ENCODE measurements at places on chromosomes 1 and 21.
A peak's percentile ranks its signal among the peaks of the same experiment; 100 is the strongest.

GRCh38 chr1:12436817-12437599 lies 181.0 kb downstream of the DHRS3 start:
- H3K36me3 ChIP-seq = no peaks in the 10 kb centered on the region
- peaks cover 18% of the 10 kb centered on the region for H3K4me1 ChIP-seq
- no peak overlapping the region for H3K4me3 ChIP-seq
- no peak overlapping the region for H3K27ac ChIP-seq

DNA sequence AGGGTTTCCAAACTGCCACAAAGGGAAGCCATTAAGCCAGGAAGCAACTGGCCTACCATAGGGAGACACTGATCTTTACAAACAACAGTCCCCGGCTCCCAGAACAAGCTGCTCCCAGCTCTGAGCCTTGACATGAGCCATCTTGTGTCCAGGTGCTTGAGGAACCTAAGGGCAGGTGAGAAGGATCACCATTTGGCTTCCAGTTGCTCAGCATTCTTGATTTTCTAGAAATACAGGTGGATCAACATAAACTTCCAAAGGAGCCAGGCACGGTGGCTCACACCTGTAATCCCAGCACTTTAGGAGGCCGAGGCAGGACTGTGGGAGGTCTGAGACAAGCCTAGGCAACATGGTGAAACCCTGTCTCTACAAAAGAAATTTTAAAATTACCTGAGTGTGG lies 21.6 kb downstream of the ZBTB17 start:
- no peak for DNase-seq
- H3K27me3 ChIP-seq = no peaks in the 10 kb centered on the region
- H3K4me1 ChIP-seq = peaks cover 10% of the 10 kb centered on the region
- no peaks in the 10 kb centered on the region for H3K36me3 ChIP-seq

DNA sequence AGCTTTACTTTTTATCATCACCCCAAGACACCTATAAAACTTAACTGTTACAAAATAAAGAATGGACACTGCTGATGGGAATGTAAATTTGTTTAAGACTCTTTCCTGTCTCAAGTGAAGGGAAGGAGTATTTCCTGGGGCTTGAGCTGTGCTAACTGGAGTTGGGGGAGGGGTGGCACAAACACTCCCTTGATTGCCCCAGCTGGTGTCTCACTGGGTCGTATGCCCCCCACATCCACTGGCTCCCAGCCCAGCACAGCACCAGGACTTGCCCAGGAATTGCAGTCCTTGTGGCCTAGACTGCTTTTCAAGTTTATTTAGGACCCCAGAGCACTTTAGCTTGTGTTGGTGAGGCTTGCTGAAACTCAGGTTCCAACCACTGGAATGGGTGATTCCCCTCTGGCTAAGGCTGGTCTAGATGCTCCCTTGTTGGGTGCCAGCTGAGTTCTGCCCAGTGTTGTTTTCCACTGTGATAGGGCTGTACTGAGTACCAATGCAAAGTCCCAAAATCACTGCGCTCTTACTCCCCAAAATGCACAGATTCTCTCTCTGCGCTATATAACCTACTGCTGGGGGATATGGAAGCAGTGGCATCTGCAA lies 49.1 kb upstream of the DR1 start:
- H3K4me3 ChIP-seq = no peak overlapping the region
- peaks cover 4% of the 10 kb centered on the region for H3K4me1 ChIP-seq
- peaks cover 4% of the 10 kb centered on the region for H3K36me3 ChIP-seq
- no peaks in the 10 kb centered on the region for H3K27me3 ChIP-seq

DNA sequence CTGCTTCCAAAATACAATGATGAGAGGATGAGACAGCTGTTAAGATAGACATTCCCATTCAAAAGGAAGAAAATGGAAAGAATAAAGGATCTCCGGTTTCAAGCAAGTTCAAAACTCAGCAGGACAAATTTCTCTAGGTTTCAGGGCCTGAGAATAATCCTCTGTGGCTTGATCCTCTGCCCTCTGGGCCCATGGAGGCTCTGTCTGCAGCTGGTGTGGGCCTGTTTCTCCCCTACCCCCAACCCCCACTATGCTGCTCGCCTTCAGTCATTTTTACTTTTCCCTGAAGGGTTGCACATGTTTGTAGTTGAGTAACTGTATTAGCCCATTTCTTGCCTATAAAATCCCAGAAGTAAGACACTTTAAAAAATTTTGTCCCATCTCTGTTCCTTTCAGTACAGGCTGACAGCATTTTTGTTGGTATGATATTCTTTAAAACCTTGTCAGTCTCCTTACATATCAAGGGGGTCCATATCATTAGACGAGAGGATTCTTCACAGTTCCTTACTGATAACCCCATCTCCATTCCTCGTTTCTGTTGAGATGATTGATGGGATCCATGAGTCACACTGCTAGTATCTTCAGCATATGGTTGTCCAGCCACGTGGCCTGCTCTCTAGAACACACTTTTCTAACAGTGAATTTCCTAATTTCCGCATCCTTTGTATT lies 10.5 kb downstream of the ZMYM4 start:
- H3K36me3 ChIP-seq = peaks cover 3% of the 10 kb centered on the region
- no peak for DNase-seq
- no peak overlapping the region for H3K27ac ChIP-seq
- H3K4me1 ChIP-seq = peaks cover 25% of the 10 kb centered on the region
- no peak overlapping the region for H3K4me3 ChIP-seq
- no peaks in the 10 kb centered on the region for H3K27me3 ChIP-seq

DNA sequence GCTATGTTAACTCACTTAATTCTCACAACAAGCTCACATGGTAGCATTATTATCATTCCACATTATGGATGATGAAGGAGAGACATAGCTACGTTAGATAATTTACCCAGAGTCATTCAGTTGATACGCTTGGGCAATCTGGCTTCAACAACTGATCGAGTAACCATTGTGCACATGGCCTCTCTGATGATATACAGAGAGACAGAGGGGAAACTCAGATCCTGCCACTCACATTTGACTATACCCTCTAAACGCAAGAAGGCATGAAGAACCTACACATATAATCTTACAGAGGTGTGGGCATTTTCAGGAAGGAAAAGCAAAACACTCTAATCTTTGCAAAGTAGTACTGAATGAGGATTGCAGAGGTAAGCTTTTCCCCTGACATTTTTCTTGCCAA lies 360.1 kb downstream of the BARHL2 start:
- no peaks in the 10 kb centered on the region for H3K36me3 ChIP-seq
- no peaks in the 10 kb centered on the region for H3K27me3 ChIP-seq
- H3K4me1 ChIP-seq = peaks cover 8% of the 10 kb centered on the region
- H3K4me3 ChIP-seq = no peak overlapping the region
- H3K27ac ChIP-seq = no peak overlapping the region
- no peak for DNase-seq

- H3K27ac ChIP-seq = peak overlapping the region; percentile 94
- H3K4me3 ChIP-seq = peak overlapping the region; percentile 74
- DNase-seq = no peak
- no peaks in the 10 kb centered on the region for H3K27me3 ChIP-seq
- H3K4me1 ChIP-seq = peaks cover 13% of the 10 kb centered on the region
These were observed 676 bp downstream of the MORC3 start for GRCh38 chr21:36320421-36321324.

DNA sequence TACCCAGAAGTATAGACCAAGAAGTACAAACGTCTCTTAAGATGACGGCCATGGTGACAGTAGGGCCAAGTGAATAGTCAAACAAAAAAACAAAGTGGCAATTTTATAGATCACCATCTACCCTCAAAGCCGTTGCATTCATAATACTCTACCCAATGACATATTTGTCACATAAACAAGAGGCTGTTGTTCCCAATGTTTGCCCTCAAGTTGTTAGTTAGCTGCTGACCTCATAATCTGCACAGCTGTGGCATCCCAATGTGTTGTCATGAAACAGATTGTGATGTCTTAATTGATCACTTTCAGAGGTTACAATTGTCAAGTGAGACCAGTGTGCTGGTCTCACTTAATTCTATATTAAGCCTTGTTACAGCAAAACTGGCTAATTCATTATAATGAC lies 333.8 kb downstream of the ST6GALNAC3 start:
- no peak overlapping the region for H3K4me3 ChIP-seq
- no peaks in the 10 kb centered on the region for H3K27me3 ChIP-seq
- no peak for DNase-seq
- H3K4me1 ChIP-seq = no peaks in the 10 kb centered on the region
